ENCODE measurements at places on chromosomes 13 and 19.

- DNase-seq = no peak
Measured at GRCh38 chr13:113875429-113875815, 11.5 kb upstream of the GAS6 start.

DNA sequence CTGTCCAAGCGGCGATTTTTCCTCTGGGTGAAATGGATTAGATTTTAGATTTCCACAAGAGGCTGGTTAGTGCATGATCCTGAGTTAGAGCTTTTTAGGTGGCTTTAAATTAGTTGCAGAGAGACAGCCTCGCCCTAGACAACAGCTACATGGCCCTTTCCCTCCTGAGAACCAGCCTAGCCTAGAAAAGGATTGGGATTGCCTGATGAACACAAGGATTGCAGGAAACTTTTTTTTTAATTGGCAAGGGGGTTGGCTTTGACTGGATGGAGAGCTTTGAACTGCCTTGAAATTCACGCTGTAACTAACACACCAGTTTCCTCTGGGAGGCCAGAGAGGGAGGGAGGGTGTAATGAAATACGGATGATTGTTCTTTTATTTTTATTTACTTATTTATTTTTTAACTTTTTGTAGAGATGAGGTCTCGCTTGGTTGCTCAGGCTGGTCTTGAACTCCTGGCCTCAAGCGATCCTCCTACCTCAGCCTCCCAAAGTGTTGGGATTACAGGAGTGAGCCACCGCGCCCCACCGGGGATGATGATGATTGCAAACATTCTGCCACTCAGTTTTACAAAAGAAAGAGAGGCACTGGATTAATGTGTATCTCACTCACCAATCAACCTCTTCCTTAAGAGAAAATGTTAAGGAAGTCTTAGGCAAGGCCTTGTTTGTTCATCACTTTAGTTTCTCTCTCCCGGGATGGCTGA is 1.9 kb downstream of the LDLR start:
- no peak for DNase-seq

- DNase-seq = no peak
Measured at GRCh38 chr19:7099597-7099921, 30.1 kb downstream of the ZNF557 start.

GRCh38 chr19:13864667-13865570 is 12.0 kb upstream of the NANOS3 start:
- DNase-seq = no peak

DNA sequence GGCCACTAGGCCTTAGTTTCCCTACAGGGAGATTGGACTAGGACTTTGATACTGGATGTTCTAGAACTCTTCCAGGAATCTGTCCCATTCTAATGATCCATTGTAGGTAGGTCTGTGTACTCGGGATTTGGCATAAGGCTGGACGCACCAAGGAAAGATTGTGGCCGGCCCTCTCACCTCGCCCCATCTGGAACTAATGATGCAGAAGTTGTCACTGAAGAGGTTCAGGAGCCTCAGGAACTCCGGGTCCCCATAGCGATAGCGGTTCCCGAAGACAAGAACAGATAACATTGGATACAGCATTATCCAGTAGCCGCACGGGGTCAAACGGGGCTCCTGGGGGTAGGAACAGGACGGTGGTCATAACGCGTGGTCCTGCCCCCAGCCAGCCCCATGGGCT is 11.2 kb downstream of the EGLN2 start:
- DNase-seq = no peak

- no peak for DNase-seq
Measured at GRCh38 chr13:104678161-104678560, 1611.9 kb upstream of the SLC10A2 start.

GRCh38 chr19:13318190-13318589 is 168.0 kb downstream of the IER2 start:
- DNase-seq = no peak

DNA sequence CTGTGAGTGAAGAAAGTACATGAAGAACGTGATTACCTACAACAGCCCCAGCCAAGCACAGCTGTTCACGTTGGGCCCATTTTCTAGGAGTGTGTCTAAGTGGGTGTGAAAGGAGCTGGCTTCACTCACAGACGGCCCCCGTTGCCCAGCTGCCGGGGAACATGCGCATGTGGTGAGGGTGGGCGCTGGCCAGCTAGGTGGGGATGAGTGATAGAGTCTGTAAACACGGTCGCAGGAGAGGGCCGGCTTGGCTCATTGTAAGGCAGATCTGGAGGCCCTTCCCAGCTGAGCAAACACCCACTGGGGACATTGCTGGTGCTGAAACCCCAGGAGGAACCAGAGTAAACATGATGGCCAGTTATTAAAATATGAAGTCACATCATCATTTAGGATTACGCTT is 160.5 kb downstream of the TEX29 start:
- DNase-seq = no peak

GRCh38 chr13:80486402-80486801 is 145.5 kb upstream of the SPRY2 start:
- no peak for DNase-seq

DNA sequence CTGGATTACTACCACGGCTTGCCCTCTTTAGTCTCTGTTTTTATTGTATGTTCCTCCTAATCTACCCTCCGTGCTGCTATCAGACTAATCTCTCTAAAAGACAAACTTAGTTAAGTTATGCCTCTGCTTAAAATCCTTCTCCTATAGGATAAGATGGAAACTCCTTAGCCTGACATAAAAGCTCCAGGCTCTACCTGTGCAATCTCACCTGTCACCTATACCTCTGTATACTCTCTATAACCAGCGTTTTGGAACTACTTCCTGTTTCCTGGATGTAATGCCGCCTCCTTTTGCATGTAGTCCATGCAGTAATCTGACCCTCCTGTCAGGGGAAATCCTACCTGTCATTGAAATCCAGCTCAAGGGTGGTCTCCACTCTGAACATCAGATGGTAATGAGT is 41.2 kb downstream of the OLFM4 start:
- no peak for DNase-seq

DNA sequence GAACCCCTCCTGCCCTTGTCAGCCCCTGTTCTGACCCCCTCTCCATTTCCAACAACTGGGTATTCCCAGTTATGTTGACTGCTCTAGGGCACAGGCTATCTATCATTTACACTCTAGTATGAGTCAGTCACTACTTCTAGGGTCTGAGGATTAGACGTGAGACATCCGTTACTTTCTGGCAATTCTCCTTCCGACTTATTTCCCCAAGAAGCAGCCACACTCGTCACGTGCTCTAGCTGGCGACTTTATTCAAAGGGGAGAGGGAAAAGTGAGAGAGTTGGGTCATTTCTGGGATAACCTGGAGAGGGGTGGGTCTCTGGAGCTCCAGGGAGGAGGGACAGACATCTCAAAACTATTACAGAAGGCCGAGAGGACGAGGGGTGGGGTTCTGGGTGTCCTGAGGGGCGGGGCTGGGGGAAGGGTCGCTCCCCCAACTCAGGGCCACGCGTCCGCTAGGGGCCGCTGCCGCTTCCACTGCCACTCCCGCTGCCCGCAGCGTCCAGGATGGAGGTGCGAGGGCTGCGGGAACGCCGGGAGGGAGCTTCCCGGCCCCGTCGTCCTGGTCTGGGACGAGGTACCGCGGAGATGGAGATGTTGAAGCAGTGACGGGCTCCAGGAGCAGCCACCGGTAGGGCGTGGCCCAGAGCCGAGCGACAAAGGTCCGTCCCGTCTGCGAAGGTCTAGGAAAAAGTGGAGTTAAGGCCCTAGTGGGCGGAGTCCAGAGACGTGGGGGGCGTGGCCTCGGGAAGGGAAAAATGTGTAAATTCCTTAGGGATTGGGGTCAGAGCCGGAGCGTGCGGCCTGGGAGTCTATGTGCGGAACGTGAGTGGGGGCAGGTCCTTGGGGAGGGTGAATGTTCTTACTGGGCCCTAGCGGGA is 8.9 kb downstream of the RTBDN start:
- DNase-seq = no peak

- no peak for DNase-seq
Measured at GRCh38 chr19:32543115-32543900, 37.7 kb upstream of the PDCD5 start.

GRCh38 chr19:13723206-13723605 is 41.1 kb upstream of the MRI1 start:
- DNase-seq = no peak

DNA sequence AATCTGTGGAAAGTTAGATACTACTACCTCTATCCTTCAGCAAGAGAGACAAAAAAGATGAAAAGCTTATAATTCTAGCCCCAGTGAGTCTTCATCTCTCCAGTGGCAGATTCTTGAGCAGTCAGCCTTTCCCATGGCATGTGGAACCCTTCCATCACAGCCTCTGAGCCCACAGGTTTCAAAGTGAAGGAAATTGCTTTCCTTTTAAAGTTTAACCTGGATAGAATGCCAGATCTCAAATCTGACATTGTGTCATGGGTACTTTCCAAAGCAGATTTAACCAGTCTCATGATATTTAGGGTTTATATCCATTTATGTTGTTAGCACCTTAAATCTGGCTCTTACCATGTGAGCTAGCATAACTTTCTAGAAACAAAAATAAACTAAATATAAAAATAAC is 39.3 kb downstream of the POLR1D start:
- no peak for DNase-seq

GRCh38 chr13:30866677-30867076 is 39.4 kb upstream of the MEDAG start:
- DNase-seq = no peak

GRCh38 chr13:103517066-103517767 is 451.0 kb upstream of the SLC10A2 start:
- DNase-seq = no peak

- DNase-seq = no peak
Measured at GRCh38 chr13:98429977-98430736, 146.8 kb downstream of the STK24 start.

DNA sequence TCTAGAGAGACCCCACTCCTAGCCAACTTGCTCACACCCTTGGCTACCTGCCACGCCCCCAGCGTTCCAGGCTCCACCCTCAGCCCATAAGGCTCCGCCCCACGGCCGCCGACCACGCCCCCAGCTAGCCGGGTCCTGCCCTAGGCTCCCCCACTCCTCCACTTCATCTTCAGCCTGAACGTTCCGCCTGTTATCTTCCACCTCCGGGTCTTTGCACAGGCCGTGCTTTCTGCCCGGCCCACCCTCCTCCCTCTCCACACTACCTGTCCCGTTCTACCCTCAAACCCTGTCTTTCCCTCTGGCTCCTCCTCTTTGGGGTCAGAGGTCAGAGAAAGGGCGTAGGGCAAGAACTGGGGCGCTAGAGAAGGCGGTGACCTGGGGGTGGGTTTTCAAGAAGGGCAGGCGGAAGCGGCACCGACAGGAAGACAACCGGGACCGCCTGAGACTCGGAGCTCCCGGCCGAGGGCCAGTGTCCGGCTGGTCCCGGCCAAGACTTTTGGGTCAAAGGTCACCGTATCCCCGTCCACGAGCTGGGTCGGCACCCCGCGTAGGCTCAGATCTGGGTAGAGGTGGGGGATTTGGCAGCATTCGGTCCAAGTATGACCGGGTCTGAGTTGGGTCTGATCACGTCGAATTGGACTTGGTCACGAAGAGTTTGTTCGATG is 2.2 kb downstream of the PDE4C start:
- no peak for DNase-seq

- no peak for DNase-seq
Measured at GRCh38 chr13:30314069-30314468, 6.7 kb upstream of the KATNAL1 start.

DNA sequence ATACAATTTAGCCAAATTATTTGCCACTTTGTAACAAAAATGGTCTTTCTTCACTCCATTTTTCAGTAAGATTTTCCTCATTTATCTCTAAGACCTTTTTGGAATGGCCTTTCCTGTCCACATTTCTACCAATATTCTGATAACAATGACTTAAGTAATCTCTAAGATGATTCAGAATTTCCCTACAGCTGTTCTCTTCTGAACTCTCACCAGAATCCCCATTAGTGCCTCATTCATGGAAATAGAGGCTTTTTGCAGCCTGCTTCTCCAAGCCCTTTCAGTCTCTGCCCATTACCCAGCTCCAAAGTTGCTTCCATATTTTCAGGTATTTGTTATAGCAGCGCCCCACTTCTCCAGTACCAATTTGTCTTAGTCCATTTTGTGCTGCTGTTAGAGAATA is 867.0 kb downstream of the GPC5 start:
- no peak for DNase-seq

DNA sequence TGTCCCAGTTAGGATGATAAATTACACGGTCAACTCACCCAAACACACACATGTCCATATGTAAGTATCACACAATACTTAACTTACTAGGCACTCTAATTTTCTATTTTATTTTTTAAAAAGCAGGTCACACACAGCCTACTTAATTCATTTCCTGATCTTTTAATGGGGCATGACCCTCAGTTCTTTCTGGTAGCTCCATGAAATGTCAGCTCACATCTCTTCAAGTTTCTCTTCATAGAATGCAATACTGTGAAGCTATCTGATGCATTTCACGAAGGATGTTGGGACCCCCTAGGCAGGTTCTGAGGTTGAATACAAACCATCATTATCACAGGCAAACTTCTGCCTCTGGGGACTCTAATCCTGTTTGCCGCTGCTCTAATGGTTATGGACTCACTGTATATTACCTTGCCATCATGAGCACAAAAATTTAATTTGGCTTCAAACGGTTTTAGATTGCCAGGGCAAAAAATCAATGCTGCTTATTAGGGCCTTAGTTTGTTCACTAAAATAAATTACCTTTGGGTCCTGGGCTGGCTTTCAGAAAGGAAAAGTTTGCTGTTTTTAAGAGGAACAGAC is 16.1 kb upstream of the DHRS12 start:
- no peak for DNase-seq

- DNase-seq = peak; percentile 32
Measured at GRCh38 chr19:18660051-18660910, 23.2 kb upstream of the CRTC1 start.

DNA sequence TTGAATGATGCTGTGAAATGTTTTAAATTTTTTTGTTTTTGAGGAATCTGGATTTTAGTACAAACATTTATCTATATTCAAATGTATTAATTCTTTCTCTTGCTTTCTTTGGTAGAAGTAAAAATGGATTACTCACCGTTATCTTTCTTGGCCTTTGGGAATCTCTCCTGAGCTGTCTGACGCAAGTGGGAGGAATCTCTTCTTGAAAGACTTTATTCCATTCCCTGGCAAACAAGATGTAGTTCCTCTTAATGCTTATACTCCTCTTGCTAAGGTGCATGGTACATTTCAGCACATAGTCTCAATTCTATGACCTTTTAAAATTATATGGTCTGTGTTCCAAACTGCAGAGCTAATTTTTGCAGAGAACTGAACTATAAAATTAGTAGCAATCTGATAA is 246.2 kb upstream of the SLC10A2 start:
- no peak for DNase-seq

GRCh38 chr13:52412128-52412527 is 6.2 kb upstream of the THSD1 start:
- no peak for DNase-seq

DNA sequence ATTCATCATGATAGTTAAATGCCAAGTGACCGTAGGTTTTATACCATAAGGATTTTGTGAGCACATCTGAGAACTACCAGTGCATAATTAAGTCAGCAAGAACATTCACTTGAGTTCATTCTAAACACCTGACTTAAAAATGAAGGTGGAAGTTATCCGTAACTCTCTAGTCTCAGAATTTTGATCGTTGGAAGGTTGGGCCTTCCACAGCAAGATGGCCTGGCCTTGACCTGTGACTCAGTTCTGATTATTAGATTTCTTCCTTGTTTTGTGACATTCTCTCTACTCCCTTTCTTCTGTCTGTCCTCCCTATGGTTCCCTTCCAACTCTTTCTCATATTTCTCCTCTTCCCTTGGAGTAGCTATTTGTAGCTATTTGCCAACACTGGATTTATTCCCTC is 20.0 kb upstream of the WDFY2 start:
- DNase-seq = no peak
